ENCODE measurements at places on chromosomes 1 and 21.

- DNase-seq: no peak
Measured at GRCh38 chr1:63155437-63155836, 166.9 kb upstream of the FOXD3 start.

GRCh38 chr1:186094172-186094571, 280.9 kb downstream of the TPR start:
- no peak for DNase-seq

GRCh38 chr1:159753386-159753785, 27.4 kb upstream of the DUSP23 start:
- no peak for DNase-seq

DNA sequence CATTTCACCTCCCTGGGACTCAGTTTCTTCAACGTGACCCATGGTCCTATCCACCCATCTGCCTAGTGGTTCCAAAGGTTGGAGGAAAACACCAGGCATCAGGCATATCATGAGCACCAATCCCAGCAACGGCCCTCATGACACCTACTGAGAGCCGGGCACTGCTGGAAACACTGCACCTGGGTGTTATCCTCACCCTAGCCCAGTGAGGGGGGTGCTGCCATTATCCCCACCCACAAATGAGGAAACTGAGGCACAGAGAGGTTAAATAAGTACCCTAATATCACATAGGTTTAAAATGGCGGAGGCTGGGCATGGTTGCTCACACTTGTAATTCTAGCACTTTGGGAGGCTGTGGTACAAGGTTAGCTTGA, 206.9 kb downstream of the MATN1 start:
- no peak for DNase-seq

- DNase-seq: no peak
Measured at GRCh38 chr21:44418876-44419230, 36.5 kb upstream of the LRRC3 start.

DNA sequence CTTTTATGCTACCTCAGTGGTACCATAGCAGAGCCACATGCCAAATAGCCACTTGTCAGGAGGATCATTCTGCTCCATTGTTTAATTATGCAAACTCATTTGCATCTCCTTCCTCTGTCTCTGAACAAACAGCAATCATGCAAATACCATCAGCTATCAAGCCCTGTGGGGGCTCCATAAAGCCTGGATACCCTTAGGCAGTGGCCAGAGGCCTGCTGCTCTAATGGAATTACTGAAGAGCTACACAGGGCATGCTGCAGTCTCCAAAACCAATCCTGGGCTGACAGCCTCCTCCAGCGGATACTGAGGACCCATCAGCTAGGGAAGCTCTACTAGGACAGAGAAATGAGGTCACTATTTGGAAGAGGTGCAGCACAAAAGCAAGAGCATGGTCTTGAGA, 376.3 kb downstream of the KCNH1 start:
- DNase-seq: no peak

DNA sequence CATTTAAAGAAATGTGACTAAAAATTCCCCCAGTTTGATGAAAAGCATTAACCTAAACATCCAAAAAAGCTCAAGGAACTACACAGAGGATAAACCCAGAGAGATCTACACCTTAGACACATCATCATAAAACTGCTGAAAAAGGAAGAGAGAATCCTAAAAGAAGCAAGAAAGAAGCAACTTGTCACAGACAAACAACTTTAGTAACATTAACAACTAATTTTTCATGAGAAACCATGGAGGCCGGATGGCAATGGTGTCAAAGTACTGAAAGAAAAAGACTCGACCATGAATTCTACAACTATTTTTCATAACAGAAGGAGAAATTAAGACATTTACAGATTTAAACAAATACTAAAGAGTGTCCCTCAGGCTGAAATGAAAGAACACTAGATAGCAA, 17.7 kb downstream of the ZNF644 start:
- no peak for DNase-seq

- DNase-seq: no peak
Measured at GRCh38 chr1:66373157-66373591, 160.8 kb upstream of the SGIP1 start.

GRCh38 chr1:216181590-216181989, 241.7 kb downstream of the USH2A start:
- no peak for DNase-seq

GRCh38 chr1:203667616-203668015, 41.0 kb downstream of the ATP2B4 start:
- no peak for DNase-seq

GRCh38 chr1:234311414-234311813, 61.8 kb upstream of the COA6 start:
- no peak for DNase-seq
